ENCODE measurements at places on chromosomes 2 and 18. TPM values are rescaled to one million over a fixed set of nuclear protein-coding genes. Genes with fewer than 3 reads are reported as not detected.
A peak's percentile ranks its signal among the peaks of the same experiment; 100 is the strongest.

DNA sequence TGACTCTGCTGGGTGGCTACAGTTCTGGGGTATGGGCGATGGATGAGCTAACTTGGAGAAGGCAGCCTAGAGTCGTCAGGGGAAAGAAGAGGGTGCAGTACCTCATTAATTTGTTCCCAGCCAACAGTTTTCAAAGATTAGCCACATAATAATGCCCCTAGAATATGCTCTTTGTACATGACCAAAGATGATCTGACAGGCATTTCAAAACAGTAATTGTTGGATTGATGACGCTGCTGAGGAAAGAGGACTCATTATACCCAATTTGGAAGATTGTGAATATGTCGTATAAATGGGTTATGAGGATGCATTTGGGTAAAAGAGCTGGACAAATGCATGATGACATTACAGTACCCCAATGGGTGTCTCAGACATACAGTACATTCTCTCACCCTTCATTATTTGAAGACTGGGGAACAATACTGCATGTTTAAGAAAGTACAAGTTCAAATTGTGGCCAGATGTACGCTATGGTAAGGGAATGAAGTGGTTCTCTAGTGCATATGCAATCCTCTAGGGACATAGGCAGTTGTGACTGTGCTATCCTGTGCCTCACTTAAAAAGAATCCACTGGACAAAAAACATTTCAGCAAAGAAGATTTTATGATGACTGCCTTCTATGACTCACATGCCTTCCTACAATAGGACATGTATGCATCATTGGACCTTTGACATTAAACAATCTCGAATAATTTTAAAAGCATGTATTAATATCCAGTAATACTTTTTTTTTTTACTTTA lies 233.2 kb downstream of the CNTNAP5 start:
- H3K4me3 ChIP-seq = no peak overlapping the region
- no peaks in the 10 kb centered on the region for H3K36me3 ChIP-seq
- no peaks in the 10 kb centered on the region for H3K4me1 ChIP-seq
- H3K27me3 ChIP-seq = no peaks in the 10 kb centered on the region
- no peak for DNase-seq
- no peak overlapping the region for H3K27ac ChIP-seq

GRCh38 chr2:9538000-9538507 lies 17.6 kb downstream of the ADAM17 start:
- no peak overlapping the region for H3K4me3 ChIP-seq
- peaks cover 17% of the 10 kb centered on the region for H3K4me1 ChIP-seq
- no peaks in the 10 kb centered on the region for H3K27me3 ChIP-seq
- H3K36me3 ChIP-seq = peaks cover 24% of the 10 kb centered on the region

DNA sequence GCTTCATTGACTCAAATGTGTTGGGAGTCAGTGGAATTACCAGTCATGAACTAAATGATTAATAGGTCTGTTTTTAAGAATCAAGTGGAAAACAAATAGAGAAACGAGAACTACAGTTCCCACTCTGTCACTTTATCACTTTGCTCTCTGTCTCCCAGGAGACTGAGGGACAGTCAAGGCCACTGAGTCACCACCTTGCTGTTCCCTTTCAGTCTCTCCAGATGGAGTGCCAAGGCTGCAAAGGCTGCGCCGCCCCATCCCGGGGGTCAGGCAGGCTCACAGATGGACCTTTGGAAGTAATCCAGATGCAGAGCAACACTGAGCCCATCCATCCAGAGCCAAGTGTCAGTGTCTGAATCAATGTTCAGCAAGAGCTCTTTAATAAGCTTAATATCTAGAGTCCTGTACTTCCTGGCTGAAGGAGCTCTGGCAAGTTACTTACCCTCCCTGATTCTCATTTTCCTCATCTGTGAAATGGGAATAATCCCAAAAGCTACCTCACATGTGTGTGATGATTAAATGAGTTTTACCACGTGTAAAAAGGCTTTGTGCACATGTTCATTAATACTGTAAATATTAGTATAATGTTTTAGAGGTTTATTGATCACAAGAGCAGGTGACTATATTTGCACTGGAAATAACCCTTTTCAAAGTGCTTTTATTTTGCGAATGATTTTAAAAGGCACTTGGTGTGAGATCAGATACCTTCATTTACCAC lies 43.0 kb upstream of the EFEMP1 start:
- H3K27me3 ChIP-seq = no peaks in the 10 kb centered on the region
- no peaks in the 10 kb centered on the region for H3K36me3 ChIP-seq
- no peak overlapping the region for H3K4me3 ChIP-seq

- H3K4me3 ChIP-seq = no peak overlapping the region
- no peaks in the 10 kb centered on the region for H3K4me1 ChIP-seq
- H3K27ac ChIP-seq = no peak overlapping the region
These were observed 329.6 kb upstream of the ID2 start for GRCh38 chr2:8352296-8352695.

DNA sequence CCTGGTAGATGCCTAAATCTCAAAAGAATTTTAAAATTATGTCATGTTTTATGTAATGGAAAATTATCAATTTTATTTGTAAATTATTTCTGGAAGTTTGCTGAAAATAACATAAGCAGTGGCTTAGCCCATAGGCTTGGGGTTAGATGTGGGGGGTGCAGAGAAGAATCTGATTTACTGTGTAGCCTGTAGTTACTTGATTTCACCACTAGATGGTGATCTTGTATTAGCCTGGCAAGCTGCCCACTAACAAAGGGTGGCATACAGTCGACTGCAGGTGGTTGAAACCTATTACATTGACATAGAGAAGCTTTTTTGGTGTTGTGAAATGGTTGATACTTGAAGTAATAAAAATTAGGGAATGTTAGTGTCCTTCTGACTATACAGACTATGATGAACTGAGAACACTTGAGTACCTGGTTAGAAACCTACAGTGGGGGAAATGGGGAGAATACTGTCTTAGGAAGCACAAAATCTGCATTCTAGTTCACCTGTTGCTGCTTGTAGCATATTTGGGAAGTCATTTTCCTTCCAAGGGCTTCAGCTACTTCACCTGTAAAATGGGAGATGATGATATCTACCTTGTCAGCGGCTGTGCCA lies 191.0 kb upstream of the LHCGR start:
- H3K27me3 ChIP-seq = no peaks in the 10 kb centered on the region
- H3K4me3 ChIP-seq = no peak overlapping the region
- DNase-seq = no peak
- H3K4me1 ChIP-seq = no peaks in the 10 kb centered on the region

GRCh38 chr2:200592406-200593075 lies 6.7 kb downstream of the AOX1 start:
- no peaks in the 10 kb centered on the region for H3K36me3 ChIP-seq
- no peak overlapping the region for H3K4me3 ChIP-seq
- no peaks in the 10 kb centered on the region for H3K27me3 ChIP-seq
- no peak for DNase-seq
- no peak overlapping the region for H3K27ac ChIP-seq

DNA sequence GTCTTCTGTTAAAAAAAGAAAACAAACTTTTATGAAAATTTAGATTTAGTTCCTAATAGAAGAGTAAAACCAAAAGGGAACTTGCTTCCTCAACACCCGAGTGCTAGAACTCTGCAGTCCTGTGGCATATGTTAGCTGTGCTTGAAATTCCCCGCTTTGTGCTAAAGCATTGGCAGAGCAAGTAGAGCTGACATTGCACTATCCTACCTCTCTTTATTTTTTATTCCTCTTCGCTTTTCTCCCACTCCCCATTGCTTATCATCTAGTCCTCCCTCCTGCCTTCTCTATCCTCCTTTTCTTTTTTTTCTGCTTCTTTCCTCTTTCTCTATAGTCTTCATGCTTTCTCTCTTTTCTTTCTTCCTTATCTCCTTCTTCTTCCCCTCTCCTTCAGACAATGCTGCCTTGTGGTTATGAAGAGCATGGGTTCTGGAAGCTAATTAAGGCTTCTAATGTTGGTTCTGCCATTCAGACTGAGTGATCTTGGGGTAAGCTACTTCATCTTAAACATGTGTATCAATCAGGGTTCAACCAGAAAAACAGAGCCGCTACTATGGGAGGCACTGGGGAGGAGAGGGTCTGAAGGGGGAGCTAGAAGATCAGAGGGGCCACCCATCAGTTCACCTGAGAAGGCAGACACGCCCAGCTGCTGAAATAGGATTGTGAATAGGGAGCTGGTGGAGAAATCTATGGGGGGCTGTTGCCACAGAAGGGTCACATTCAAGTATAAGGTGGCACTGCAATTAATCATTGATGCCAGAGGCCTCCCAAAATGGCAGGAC lies 31.4 kb upstream of the PELI1 start:
- H3K4me1 ChIP-seq = peaks cover 12% of the 10 kb centered on the region
- H3K27ac ChIP-seq = no peak overlapping the region
- no peaks in the 10 kb centered on the region for H3K36me3 ChIP-seq
- no peak for DNase-seq

DNA sequence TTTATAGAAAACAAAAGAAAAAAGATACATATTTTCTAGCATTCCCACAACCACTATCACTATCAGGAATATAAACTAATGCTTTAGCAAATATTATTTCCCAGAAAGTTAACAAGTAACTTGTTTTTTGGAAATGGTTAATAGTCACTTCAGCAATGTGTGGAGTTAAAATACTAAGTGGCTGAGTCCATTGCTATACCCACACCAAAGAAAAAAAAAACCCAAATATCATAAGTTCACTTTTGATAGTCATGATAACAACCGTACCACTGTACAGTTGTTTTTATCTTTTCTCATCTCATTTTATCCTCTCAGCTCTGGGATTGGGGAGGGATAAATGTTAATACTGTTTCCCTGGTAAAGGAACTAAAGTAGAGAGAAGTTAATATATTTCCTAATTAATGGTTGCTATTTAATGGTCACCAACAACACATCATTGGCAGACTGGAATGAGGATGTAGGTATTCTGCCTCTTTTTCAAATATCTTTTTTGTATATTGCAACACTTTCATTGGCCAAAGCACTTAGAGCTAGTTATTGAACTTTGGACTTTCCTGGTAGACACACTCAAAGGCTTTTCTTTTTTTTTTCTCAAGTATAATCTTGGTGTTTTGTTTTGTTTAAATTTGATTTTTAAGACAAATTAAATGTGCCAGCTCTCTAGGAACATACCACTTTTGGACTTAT lies 18.4 kb upstream of the KANSL1L start:
- H3K36me3 ChIP-seq = no peaks in the 10 kb centered on the region
- peaks cover 5% of the 10 kb centered on the region for H3K4me1 ChIP-seq
- H3K4me3 ChIP-seq = no peak overlapping the region
- DNase-seq = no peak

DNA sequence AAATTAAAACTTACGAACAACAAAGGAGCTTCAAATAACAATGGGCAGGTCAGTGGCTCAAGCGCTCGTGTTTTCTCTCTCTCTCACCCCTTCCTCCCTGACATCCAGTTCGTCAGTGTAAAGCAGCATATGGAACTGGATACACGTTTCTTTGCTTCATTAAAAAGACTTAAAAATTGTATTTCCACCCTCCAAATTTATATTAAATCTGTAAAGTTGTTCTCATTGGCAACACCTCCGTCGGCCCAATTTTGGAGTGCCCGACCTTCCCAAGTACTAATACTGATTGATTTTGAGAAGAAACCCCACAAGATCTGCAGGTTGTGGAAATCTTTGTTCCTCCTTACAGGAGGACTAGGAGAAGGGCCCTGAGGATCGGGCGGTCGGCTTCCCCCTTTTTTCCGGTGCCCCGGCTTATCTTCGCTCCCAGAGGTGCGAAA lies 2.2 kb downstream of the TBR1 start:
- H3K4me1 ChIP-seq = peaks cover 55% of the 10 kb centered on the region
- peaks cover 94% of the 10 kb centered on the region for H3K27me3 ChIP-seq
- no peak for DNase-seq
- peak overlapping the region; percentile 22 for H3K4me3 ChIP-seq
- H3K36me3 ChIP-seq = no peaks in the 10 kb centered on the region

DNA sequence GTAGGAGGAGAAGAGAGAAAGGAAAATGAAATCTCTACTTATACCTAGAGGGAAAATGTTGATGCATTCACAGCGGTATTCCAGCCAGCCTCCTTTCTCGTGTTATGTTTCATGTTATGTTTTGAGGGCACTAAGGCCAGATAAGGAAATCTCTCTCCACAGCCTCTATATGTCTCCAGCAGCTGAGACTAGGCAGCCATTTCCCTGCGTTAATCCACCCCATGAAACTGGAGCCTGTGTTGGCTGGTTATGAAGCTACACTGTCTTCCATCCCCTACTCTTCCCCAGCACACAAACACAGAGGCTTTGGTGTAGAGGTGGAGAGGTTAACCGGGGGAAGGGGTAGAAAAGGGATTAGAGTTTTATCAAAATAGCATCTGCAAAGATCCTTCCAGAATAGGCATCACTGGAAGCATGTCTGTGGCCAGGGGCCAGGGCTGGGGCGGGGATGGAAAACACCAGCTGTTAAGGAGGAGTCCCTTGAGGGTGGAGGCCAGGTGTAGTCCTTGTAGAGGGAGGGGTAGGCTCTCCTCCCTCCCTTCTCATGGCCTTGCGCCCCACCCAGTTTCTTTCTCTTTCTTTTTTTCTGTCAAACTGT lies 100.9 kb upstream of the TNP1 start:
- DNase-seq = no peak
- H3K27ac ChIP-seq = no peak overlapping the region

- no peak overlapping the region for H3K4me3 ChIP-seq
- peaks cover 18% of the 10 kb centered on the region for H3K4me1 ChIP-seq
These were observed 232.4 kb downstream of the INSIG2 start for GRCh38 chr2:118320658-118321057.

- no peak for DNase-seq
- H3K36me3 ChIP-seq = no peaks in the 10 kb centered on the region
- H3K27me3 ChIP-seq = no peaks in the 10 kb centered on the region
- no peak overlapping the region for H3K27ac ChIP-seq
- H3K4me1 ChIP-seq = no peaks in the 10 kb centered on the region
- no peak overlapping the region for H3K4me3 ChIP-seq
These were observed 128.2 kb downstream of the KCNH7 start for GRCh38 chr2:162710287-162710890.

DNA sequence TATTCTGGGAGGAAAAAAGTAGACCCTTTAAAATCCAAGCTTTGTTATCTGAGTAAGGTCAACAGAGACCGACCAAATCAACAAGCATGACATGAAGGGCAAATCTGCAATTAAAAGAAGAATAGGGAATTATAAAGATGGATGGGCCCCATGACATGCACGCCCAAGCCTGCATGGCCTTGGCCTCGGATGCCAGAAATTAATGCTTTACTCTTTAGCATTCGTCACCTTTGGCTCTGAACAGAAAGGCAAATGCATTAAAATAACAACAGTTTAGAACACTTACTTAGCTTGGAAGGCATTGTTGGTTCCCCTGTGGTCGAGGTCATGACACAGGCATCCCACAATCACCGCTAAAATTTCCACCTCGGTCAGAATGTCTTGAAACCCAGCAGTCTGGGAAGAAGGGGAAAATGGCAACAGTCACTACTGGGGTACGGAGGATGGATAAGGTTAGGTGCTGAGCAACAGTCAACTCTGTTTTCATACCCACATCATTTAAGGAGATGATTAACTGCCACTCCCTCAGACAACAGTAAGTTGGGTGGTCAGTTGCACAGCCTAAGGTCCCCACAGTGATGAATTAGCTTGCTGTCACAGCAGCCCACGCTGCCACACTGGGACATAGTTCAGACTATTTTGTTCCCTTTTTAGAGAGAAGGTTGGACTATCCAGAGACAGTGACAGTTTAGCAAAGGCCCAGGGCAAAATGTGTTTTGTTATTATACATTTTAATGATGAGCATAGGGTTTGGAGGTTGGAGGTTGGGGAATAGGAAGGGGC lies 319.1 kb downstream of the AGPS start:
- H3K4me1 ChIP-seq = no peaks in the 10 kb centered on the region
- H3K27ac ChIP-seq = no peak overlapping the region
- no peaks in the 10 kb centered on the region for H3K36me3 ChIP-seq
- no peak for DNase-seq
- no peaks in the 10 kb centered on the region for H3K27me3 ChIP-seq
- no peak overlapping the region for H3K4me3 ChIP-seq

STARD6 gene
- not detected for total RNA-seq

TTR gene
- total RNA-seq = not detected

ANKRD30BL gene
- not detected for total RNA-seq

All from suprapubic skin (tissue), 4 donors.